ENCODE measurements at places on chromosomes 13 and 19. TPM values are rescaled to one million over a fixed set of nuclear protein-coding genes. Genes with fewer than 3 reads are reported as not detected.

The OR7D2 gene
- total RNA-seq = not detected

The PSG6 gene
- not detected for total RNA-seq

The ACP7 gene
- 0.22 TPM for total RNA-seq

The CLEC17A gene
- not detected for total RNA-seq

The CD37 gene
- total RNA-seq = not detected

The LPAR2 gene
- 23.2 TPM for total RNA-seq

The CDADC1 gene
- 2.7 TPM for total RNA-seq

The KLC3 gene
- 33.4 TPM for total RNA-seq

The GDF15 gene
- 1.4 TPM for total RNA-seq

The ZNF793 gene
- 7.5 TPM for total RNA-seq

The COMP gene
- not detected for total RNA-seq

The ZNF829 gene
- 4.7 TPM for total RNA-seq

The ZNF880 gene
- total RNA-seq = 29.0 TPM

The C19orf81 gene
- total RNA-seq = not detected

The CEACAM3 gene
- total RNA-seq = not detected

The ZNF613 gene
- 6.5 TPM for total RNA-seq

The RDH8 gene
- not detected for total RNA-seq

The PRDX2 gene
- total RNA-seq = 206 TPM

The SLC1A6 gene
- 16.4 TPM for total RNA-seq

The UBE2L5 gene
- not detected for total RNA-seq

The C5AR2 gene
- under 0.01 TPM for total RNA-seq

The B9D2 gene
- 7.9 TPM for total RNA-seq

The ZSCAN4 gene
- total RNA-seq = 0.39 TPM

The CCDC194 gene
- not detected for total RNA-seq

The LGI4 gene
- 1.2 TPM for total RNA-seq

The PCP2 gene
- not detected for total RNA-seq

The PRX gene
- total RNA-seq = 2.4 TPM

The MEDAG gene
- 1.6 TPM for total RNA-seq

The TNFSF13B gene
- 0.43 TPM for total RNA-seq

The IGFL1 gene
- total RNA-seq = not detected

The PEPD gene
- 41.2 TPM for total RNA-seq

The TEX26 gene
- total RNA-seq = not detected

The SIGLEC8 gene
- not detected for total RNA-seq

The ZNF98 gene
- 1.2 TPM for total RNA-seq

The NCCRP1 gene
- total RNA-seq = not detected

The COL5A3 gene
- total RNA-seq = 0.11 TPM

The BLOC1S3 gene
- 5.9 TPM for total RNA-seq

The FCAR gene
- not detected for total RNA-seq

The ACP5 gene
- 0.79 TPM for total RNA-seq

The TNFSF11 gene
- not detected for total RNA-seq

The RXFP2 gene
- total RNA-seq = not detected

The RFXAP gene
- total RNA-seq = 0.79 TPM

The HAUS8 gene
- 3.1 TPM for total RNA-seq

The ZNF790 gene
- total RNA-seq = 7.7 TPM

The SBK2 gene
- not detected for total RNA-seq

The POU2F2 gene
- under 0.01 TPM for total RNA-seq

The ZNF552 gene
- total RNA-seq = 9.0 TPM

The KMT2B gene
- 14.5 TPM for total RNA-seq

The IFNL1 gene
- not detected for total RNA-seq

The SLC5A5 gene
- total RNA-seq = not detected

The KMT5C gene
- total RNA-seq = 10.5 TPM

The LINGO3 gene
- total RNA-seq = not detected

The ZNF675 gene
- 23.4 TPM for total RNA-seq

The FSTL3 gene
- 221 TPM for total RNA-seq

The CNN1 gene
- 4.7 TPM for total RNA-seq

The ZNF177 gene
- 1.2 TPM for total RNA-seq
